Stimulated activated CD8-positive, alpha-beta memory T cell treated with anti-CD3 and anti-CD28 coated beads, Interleukin-2, amount 100 ng/mL, for 1 hour (primary cell): ENCODE measurements at places on chromosomes 2 and 18.

DNA sequence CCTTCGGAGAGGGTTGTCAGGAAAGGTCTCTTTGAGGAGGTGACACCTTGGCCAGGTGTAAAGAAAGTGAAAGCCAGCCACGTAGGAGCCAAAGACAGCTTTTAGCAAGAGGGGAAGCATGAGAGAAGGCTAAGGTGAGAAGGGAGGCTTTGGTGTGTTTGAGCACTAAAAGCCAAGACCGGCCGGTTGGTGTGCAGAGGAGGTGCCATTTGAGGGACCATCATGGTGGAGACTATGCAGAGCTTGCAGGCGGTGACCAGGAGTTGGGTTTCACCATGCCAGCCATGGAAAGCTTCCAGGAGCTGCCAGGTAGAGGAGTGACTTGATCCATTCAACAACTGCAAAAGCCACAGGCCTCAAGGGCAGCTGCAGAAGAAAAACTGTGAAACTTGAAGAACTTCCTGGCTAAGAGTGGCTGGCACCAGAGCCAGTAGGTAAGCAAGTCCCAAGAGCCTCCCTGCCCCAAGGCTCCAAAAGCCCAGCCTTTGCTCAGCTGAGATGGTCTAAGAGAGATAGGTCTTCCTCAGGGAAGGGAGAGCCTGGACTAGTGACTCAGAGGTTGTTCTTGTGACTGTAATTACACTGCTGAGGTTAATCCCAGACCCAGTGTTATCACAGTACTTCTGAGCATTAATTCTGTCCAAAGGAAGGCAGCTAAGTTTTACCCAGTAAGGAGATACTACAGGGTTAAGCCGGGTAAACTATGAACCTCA lies 319.0 kb downstream of the BCL11A start:
- DNase-seq = no peak

GRCh38 chr18:78681396-78681795 lies 298.2 kb upstream of the SALL3 start:
- no peak for DNase-seq

DNA sequence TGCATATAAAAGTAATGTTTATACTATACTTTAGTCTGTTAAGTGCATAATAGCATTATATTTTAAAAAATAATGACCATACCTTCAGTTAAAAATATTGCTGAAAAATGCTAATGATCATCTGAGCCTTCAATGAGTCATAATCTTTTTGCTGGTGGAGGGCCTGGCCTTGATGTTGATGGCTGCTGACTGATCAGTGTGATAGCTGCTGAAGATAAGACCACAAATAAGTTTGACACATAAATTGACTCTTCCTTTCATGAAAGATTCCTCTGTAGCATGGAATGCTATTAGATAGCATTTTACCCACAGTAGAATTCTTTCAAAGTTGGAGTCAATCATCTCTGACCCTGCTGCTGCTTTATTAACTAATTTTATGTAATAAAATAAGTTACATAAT lies 128.4 kb upstream of the CCDC85A start:
- DNase-seq = no peak

- DNase-seq = no peak
Observed at GRCh38 chr18:8008033-8008432, 440.9 kb downstream of the PTPRM start.

DNA sequence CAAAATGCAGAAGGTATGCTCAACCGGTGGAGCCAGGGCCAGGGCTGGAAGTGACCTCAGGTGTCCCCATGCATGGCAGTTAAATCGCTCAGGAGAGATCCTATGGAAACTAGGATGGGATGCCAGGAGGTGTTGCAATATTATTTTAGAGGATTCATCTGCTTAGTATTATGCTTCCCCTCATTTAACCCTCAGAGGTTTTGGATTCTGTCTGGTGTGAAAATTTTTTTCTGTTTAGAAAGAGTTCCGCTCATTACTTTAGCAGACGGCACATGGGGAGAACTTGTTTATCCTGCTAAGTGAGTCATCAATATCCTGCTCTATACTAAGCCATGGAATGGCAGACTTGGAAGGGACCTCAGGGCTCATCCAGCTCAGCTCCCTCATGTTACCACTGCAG lies 42.5 kb downstream of the TRIB2 start:
- DNase-seq = no peak

- DNase-seq = no peak
Observed at GRCh38 chr18:23258566-23259469, 123.5 kb downstream of the CABLES1 start.

GRCh38 chr18:653512-653911 lies 3.9 kb upstream of the TYMS start:
- no peak for DNase-seq

- no peak for DNase-seq
Observed at GRCh38 chr18:58213440-58213839, 169.4 kb downstream of the NEDD4L start.

DNA sequence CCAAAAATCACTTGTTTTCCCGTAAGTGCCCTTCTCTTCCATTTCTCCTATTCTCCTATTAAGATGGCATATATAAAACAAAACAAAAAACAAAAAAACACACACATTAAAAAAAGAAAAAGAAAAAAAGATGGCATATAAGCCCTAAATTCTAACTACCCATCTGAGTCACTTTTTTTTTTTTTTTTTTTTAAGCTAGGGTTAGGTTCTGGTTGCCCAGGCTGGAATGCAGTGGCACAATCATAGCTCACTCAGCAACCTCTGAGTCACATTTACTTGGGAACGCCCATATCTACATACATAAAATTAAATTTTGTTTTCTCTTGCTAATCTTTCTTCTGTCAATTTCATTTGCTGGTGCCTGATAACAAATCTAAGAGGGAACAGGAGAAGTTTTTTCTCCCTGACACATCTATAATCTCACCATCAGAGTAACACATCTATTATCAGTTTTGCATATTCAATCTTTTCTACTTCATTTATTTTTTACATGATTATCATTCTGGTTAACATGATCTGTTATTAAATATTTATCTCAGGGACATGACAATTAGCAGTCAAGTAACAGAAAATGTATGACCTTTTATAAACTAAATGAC lies 52.1 kb downstream of the EEF1B2 start:
- no peak for DNase-seq

DNA sequence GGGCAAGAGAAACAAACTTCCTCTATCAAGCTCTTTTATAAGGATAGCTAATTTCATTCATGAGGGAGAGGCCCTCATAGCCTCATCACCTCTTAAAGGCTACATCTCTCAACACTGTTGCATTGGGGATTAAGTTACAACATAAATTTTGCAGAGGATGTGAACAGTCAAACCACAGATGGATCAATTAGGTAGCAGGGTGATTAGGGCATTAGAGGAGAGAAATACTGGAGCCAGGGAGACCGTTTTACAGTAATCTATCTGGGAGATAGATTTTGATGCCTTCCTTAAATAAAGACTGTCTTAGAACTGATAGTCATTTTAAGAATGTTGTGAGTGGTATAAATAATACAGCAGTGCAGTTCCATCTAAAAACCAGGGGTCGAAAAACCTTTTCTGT lies 258.9 kb downstream of the DCC start:
- no peak for DNase-seq

DNA sequence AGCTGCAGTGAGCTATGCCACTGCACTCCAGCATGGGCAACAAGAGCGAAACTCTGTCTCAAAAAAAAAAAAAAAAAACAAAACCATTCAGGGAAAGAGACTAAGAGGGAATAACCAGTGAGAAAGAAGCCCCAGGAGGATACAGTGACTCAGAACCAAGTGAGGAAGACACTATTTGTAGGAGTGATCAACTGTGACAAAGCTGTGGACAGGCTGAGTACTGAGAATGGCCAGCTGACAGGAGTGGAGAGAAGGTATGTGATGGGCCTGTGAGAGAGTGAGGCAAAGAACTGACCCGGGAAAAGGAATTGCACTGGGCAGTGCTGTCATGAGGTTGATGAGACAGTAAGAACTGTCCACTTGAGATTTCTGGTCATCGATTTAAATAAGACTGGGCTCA lies 6.7 kb upstream of the LCT start:
- DNase-seq = no peak

DNA sequence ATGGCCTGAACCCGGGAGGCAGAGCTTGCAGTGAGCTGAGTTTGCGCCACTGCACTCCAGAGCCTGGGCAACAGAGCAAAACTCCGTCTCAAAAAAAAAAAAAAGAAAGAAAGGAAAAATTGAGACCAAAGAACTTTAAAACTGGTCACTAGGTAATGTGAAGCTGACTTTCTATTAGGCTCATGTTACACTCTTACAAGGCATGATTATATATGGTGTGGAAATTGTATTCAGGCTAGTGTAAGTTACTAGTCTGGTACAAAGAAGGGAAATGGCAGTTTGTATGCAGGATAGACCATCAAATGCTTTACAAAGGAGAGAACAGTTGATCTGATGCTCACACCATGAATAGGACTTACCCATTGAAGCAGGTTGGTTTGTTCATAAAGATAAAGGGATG lies 35.4 kb upstream of the ARMC9 start:
- no peak for DNase-seq

DNA sequence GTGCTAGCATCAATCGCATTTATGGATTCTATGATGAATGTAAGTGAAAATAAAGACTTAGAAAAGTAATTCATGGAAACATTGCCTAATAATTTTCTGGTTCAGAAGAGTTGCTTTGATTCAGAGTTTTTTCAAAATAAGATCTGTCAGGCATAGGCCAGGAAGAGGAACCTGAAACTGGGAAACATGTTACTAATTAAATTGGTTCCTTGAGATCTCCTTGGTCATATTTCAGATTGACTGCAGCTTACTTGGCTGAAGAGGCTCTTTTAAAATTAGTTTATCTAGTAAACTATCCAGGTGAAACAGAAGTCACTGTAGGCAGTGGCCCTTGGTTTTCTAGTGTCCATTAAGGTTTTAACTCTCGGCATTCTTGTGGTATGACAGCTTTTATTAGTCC lies 27.4 kb downstream of the PPP1CB start:
- no peak for DNase-seq

DNA sequence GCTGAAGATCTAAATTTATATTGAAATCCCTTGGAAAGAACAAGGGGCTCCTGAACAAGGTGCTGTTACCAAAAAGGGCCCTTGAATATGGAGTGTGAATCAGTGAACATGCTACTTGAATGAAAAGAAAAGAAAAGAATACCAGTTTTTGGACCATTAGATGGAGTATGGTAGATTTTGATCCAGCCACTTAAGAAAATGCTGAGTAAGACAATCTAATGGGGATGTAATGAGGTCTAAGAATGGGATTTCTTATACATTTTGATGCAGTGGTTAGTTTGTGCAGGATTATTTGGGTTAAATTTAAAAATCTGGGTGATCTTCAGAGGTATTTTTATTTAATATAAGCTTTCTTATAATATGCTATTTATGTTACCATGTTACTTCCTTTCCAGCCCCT lies 2003.0 kb upstream of the LRRTM1 start:
- no peak for DNase-seq

GRCh38 chr2:10124538-10125045 lies 2.1 kb downstream of the RRM2 start:
- DNase-seq = no peak

DNA sequence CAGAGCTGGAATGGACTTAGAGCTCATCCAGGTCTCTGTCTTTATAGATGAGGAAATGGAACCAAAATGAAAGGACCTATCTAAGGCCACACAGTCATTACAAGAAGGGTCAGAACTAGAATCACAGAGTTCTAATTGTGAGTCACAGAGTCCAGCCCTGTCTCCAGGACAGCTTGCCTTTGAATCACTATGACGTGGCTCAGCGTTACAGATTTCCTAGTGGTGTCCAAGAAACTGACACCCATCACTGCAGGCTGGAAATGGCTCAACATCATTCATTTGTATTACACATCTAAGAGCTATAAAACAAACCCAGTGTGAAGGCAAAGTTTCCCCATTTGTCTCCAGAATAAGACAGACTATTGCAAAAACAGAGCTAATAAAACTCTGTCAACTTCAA lies 164.3 kb upstream of the SIX2 start:
- no peak for DNase-seq

DNA sequence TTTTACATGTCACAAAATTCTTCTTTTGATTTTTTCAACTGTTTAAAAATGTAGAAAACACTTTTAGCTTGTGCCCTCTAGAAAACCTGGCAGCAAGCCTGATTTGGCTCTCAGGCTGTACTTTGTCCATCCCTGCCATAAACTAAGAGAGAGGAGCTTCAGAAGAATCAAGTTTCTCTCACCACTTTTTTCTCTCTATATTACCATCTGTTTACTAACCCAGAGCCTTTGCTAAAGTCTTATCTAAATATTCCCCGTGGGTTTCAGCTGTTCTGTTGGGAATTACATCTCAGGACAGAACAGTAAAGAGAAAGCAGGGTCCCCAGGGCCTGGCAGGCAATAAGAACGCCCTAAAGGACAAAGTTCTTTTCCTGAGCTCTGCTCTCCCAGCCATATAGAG lies 409.1 kb upstream of the CRIM1 start:
- no peak for DNase-seq

DNA sequence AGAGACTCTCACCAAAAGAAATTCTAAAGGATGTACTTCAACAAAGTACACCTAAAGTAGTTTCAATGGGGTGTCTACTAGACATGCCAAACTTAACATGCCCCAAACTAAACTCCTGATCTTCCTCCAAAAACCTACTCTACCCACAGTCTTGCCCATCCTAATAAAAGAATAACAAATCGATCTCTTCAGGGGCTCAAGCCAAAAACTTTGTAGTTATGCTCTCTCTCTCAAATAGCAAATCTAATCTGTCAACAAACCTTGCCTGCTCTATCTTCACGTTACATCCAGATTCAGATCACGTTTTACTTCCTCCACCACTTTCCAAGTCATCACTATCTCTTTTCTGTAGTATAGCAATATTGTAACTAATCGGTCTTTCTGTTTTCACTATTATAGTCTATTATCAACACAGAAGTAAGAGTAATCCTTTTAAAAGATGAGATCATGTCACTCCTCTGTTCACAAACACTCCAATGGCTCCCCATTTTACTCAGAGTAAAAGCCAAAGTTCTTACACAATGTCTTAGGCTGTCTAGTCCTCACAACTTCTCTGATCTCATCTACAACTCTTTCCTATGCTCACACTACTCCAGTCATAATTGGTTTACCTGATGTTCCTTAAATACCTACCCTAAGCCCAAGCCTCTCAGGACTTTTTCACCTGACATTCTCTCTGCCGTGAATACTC lies 79.9 kb downstream of the THADA start:
- no peak for DNase-seq

DNA sequence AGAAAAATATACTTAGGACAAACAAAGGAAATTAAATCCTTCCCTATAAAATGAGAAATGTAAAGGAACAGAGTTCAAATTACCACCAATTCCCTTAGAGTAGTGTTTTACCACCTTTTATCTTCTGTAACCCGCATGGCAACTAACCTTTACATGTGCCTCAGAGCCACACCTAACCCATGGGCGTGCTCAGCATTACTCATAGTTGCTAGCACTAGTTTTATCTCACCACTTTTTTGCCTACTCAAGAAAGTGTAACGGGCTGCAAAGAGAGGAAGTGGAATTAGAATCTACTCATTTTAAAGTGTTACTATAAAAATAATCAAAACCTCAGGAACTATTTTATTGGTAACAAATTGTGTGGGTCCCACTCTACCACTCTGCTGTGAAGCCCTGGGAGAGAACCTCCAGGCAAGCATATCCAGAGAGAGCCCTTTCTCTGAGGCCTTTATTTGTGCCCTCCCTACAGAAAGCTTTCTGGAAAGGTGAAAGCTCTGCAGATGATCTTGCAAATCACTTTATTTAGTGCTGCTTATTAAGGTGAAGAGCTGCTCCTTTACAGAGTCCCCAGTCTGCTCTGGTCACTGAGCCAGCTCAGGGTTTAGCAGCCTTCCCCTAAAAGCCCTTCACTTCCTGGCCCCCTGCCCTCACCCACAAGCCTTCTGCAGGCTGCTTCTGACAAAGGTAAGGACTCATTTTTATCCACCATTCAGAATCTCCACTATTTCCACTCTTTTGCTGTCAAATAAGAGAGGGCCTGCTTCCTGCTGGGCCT lies 98.8 kb downstream of the TRABD2A start:
- DNase-seq = peak; percentile 38
